ENCODE measurements at places on chromosomes 1 and 21. TPM values are rescaled to one million over a fixed set of nuclear protein-coding genes. Genes with fewer than 3 reads are reported as not detected.

- DNase-seq: no peak
Observed at GRCh38 chr1:23869051-23869450, 961 bp upstream of the FUCA1 start.

DNA sequence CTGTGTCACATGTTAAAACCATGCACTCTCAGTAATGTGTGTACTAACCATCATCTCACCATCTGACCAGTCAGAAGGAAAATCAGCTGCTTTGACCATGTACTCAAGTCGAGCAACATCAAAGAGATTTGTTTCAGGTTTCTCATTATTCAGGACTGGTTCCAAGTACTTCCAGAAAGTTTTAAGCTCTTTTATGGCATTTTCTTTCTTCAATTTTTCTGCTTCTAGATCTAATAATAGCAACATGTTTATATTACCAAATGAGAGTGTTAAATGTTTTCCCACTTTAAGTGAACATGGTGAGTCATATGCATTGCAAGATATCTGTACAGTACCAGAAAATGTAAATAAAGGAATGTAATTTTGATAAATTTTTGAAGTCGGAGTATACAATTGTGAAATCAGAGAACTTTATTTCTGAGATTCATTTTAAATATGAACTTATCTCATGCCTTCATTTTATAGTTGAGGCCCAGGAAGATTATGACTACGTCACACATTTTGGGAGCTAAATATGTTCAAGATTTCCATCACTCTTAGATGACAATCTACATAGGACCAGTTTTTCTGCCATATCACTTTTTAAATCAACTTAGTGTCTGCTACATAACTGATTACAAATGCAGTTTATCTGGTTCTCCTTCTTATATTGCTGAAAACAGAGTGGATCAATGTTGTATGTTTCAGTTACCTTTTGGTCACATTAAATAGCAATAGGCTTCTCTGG, 87.2 kb downstream of the SPAG17 start:
- no peak for DNase-seq

DNA sequence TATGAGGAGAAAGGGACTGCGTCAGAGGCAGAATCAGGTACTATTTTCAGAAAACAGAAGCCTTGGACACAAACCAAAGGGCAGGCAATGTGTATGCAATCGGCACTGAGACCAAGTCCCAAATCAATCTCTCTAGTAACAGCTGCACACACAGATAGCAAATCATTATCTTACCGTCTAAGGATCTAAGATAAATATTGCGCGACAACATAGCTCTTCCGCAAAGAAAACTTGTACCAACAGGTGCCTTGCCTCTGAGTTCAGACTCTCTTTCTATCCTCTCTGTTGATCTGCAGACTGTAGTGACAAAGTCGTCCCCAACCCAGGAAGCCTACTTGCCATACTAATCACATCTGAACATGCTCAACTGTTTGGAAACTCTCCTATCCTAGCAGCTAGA, 22.6 kb upstream of the SAMD13 start:
- DNase-seq: no peak

- peak; percentile 32 for DNase-seq
Observed at GRCh38 chr21:14737922-14738321, 191.8 kb upstream of the SAMSN1 start.

GRCh38 chr21:44006017-44006619, 6.0 kb upstream of the TRAPPC10 start:
- DNase-seq: no peak

The LAMC1 gene
- polyA plus RNA-seq: 293 TPM

GRCh38 chr1:11728126-11728806, 7.7 kb upstream of the AGTRAP start:
- DNase-seq: no peak

- peak; percentile 14 for DNase-seq
Observed at GRCh38 chr1:45375104-45376090, 35.2 kb upstream of the MUTYH start.

- DNase-seq: no peak
Observed at GRCh38 chr1:58627221-58627620, 50.2 kb upstream of the TACSTD2 start.

DNA sequence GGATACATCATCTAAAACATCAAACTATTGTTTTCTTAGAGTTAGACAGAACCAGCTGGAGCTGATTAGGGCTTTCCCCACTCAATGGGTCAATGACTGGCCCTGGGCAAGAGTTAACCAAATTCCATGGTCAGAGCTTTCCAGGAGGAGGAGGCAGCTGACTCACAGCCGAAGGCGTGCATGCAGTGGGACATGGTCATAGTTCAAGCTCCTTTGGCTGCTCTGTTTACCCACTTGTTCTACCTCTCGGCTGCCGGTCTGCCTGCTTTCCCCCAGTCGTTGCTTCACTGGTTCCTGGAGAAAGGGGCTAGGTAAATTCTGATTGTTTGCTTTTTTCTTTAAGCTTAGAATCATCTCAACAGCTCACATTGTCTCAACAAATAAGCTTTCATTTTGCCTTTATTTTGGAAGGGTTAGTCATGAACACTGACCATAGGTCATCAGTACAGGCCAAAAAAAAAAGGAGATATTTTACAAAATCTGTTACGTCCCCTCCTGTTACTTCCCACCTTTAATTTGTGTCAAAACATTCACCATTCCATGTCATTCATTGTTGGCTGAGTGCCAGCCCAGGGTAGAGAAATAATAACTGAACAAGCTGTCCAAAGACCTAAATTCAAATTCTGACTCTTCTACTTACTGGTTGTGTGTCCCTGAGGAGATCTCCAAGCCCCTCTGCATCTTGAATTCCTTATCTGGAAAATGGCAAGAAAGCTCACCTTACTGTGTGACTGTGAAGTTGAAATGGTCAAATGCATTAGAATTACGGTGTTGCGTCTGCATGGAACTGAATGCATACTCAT, 12.0 kb downstream of the MAB21L3 start:
- no peak for DNase-seq

The RIPPLY3 gene
- polyA plus RNA-seq: 0.17 TPM

DNA sequence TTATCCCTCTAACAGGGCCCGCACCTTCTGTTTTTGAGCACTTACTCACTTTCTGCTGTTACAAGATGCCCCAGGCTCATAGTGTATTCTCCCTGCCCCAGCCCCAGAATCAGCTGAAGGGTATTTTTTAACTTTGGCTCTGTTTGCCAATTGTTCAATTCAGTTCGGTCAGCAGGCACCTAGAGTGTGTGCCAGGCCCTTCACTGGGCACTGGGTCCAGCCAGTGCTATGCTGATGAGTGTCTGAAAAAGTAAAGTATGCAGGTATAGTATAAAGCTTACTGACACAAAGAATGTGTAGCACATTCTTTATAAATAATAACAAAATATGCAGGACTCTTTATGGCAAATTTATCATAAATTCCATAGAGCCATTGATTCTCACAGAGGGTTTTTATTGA, 35.0 kb downstream of the FHAD1 start:
- no peak for DNase-seq

GRCh38 chr1:15020943-15021745, 132.4 kb upstream of the TMEM51 start:
- no peak for DNase-seq

GRCh38 chr1:150562446-150563339, 13.5 kb downstream of the ADAMTSL4 start:
- DNase-seq: no peak

- DNase-seq: no peak
Observed at GRCh38 chr1:192826791-192827546, 18.1 kb downstream of the RGS2 start.

The DNAJC6 gene
- 0.56 TPM for polyA plus RNA-seq

The CLCNKA gene
- 1.6 TPM for polyA plus RNA-seq

GRCh38 chr1:57072401-57073110, 106.7 kb upstream of the C8B start:
- no peak for DNase-seq

The RPTN gene
- polyA plus RNA-seq: not detected

The ZBTB7B gene
- polyA plus RNA-seq: 11.3 TPM
